ENCODE measurements at places on chromosomes 1 and 21.
A peak's percentile ranks its signal among the peaks of the same experiment; 100 is the strongest.

GRCh38 chr1:52057876-52058415, 1.9 kb downstream of the BTF3L4 start:
- no peak for DNase-seq

DNA sequence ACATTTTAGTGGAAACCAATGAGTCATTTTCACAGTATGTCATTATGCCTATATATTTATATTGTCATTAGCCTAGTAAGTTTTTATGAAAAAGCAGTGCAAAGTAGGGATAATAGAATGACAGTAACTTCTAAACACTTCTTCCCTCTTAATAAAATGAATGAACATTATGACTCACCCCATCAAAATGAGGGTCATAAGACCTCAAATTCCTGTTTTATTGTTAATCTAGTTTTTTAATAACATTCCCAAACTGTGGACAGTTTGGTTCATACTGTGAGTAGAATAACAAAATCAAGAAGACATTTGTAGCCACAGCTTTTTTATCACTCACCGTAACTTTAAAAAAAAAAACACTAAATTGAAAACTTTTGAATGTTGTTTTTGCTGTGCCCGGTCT, 160.5 kb downstream of the LRRC40 start:
- DNase-seq: no peak

DNA sequence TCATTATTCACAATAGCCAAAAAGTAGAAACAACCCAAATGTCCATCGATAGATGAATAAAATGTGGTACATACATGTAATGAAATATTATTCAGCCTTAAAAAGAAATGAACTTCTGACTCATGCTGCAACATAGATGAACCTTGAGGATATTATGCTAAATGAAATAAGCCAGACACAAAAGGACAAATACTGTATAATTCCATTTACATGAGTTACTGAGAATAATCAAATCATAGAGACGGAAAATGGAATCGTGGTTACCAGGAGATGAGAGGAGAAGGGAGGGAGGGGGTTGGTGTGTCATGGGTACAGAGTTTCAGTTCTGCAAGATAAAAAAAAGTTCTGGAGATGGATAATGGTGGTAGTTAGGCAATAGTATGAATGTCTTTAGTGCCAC, 184.1 kb downstream of the PSMG1 start:
- DNase-seq: no peak

DNA sequence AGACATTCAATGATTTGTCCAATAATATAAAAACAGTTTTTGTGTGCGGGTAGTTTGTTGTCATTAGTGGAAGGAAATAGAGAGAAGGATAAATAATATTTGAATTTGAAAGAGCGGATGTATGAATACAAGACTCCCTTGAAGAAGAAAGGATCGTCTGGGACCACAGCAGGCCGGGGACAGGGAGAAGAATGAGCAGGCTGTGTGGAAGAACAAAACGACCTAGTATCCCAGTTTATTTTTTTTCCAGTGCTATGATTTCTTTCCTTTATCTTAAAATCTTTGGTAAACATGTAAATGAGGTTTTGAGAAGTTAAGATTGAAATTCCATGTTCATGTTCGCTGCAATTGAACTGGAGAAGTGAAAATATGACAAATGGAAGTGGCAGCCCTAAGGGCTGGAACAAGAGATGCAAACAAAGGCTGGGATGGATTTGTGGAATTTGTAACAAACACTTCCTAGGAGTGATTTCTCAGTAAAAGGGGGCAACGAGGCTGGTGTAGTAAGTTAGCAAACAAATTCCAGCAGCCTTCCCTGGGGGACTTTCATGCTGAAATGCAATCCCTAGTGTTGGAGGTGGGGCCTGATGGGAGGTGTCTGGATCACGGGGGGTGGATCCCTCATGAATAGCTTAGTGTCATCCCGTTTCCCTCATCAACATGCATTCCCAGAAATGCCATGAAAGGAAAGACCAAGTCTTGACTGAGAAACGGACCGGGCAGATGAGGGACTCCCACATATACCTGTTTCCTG, 10.2 kb upstream of the IFI16 start:
- peak; percentile 78 for DNase-seq

GRCh38 chr1:117838911-117839310, 90.5 kb downstream of the GDAP2 start:
- DNase-seq: no peak

- DNase-seq: no peak
These were observed 76.6 kb downstream of the NOS1AP start for GRCh38 chr1:162145966-162146696.

DNA sequence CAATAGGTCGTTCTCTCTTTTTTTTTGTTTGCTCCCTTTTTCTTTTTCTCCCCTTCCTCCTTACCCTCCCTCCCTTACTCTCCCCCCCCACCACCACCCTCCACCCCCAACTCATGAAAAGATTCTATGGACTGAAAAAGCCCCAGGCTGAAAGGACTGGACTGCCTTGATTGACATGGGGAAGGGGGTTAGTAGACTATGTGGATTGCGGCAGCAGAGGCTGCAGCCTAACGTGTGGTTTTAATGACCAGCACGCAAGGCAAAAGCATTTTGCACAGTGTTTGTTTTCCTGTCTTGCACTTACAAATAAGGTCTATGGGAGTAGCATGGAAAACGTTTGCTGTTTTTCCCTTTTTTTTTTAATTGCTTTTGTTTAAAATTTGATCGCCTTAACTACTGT, 5.5 kb downstream of the ZBTB18 start:
- DNase-seq: no peak
